Omental fat pad (tissue), 4 donors: ENCODE measurements at places on chromosomes 3 and 15.

GRCh38 chr3:185779461-185779860, 45.4 kb downstream of the IGF2BP2 start:
- no peak for DNase-seq

GRCh38 chr3:186915806-186916796, 14.2 kb upstream of the ST6GAL1 start:
- no peak for DNase-seq

DNA sequence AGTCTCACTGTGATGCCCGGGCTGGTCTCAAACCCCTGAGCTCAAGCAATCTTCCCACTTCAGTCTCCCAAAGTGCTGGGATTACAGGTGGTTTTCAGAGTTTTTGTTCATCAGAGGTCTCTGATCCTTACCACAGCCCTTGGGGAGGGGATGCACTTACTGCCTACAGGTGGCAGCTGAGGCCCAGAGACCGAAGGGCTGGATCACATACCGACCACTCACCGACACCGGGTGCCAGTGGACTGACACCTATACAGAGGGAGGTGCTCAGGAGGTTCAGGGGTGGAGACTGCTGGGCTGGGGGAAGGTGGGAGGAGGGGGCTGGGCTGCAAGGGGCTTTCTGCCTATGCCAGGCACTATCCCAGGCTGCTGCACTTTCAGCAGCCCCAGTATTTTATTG, 19.5 kb downstream of the DUSP7 start:
- no peak for DNase-seq

GRCh38 chr3:15271785-15272381, 60.5 kb downstream of the SH3BP5 start:
- no peak for DNase-seq

- no peak for DNase-seq
These were observed 67.2 kb downstream of the CGNL1 start for GRCh38 chr15:57443486-57443885.

GRCh38 chr3:149128821-149129220, 617 bp upstream of the HPS3 start:
- no peak for DNase-seq

DNA sequence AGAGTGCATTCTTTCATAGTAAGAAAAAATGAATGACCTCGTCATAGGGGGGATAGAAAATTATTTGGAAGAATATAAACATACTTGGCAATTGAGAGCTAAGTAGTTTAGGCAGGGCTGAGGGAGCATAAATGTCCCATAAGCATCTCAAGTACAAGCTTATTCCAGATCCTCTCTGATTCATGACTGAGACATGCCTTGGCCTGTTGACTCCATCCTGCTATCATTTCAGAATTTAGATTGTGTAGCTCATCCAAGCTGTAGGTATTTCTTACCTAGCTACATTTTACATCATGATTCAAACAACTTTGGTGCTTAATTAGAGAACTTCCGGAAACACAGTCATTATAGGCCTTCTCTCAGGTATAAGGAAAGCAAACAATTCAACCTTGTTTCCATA, 12.3 kb downstream of the POGLUT1 start:
- no peak for DNase-seq

DNA sequence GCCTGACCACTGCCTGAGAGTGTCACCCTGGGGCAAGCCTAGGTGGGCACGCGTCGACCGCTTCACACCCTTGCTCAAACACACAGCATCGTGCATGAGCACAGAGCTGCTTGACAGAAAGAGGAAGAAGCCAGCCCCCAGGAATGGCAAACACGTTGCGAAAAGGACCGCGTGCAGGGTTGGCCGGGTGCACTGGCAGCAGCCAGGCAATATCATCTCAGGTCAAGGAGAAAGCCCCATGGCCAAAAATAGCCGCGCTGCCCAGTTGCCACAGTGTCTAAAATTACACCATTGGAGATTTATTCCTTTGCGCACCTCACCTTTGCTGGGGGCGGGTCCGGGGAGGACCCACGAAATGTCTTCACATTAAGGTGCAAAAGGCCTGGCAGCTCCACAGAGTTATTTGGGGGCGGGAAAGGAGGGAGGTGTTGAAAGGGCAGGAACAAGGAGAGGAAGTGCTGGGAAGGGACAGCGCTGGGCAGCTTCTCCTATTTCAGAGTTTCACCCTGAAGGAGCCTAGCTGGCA, 44.7 kb upstream of the NR2F2 start:
- no peak for DNase-seq

GRCh38 chr3:99425930-99426329, 212.5 kb upstream of the COL8A1 start:
- DNase-seq: no peak

- DNase-seq: no peak
These were observed 53.2 kb downstream of the TM4SF4 start for GRCh38 chr3:149527531-149528339.

- DNase-seq: no peak
These were observed 557.2 kb downstream of the NR2F2 start for GRCh38 chr15:96887730-96888129.

- no peak for DNase-seq
These were observed 7.2 kb upstream of the SCAMP5 start for GRCh38 chr15:74988007-74988800.

DNA sequence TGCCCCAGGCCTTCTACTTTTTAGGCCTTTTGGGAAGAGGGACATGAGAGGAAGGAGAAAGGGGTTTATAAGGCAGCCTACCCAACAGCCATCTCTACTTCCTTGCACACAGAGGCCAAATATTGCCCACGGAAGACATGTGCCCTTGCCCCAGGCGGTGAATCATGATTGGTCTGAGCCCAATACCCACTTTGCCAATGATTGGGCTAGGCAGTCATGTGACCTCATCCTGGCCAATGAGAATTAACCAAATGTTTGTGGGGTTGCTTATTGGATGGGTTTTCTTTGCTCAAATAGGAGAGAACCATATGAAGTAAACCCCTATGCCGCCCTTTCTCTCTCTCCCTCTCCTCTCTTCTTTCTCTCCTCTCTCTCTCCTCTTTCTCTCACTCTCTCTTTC, 42.2 kb upstream of the ATP1B3 start:
- DNase-seq: no peak

DNA sequence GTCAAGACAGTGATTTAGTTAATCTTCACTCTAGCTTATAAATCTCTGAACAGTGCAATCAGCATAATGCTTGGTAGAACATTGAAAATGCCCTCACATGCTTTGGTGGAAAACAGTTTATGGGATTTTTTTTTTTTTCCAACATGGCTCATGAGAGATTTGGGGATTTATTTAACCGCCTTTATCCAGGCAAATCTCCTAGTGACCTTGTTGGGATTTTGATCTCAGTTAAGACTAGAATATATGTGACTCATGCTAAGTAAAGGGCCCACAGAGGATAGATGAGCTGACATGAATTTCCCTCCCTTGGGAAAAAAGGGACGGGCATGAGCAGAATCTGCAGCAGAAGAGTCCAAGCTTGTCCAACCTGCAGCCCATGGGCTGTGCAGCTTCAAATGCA, 18.7 kb downstream of the LRTM1 start:
- DNase-seq: no peak

DNA sequence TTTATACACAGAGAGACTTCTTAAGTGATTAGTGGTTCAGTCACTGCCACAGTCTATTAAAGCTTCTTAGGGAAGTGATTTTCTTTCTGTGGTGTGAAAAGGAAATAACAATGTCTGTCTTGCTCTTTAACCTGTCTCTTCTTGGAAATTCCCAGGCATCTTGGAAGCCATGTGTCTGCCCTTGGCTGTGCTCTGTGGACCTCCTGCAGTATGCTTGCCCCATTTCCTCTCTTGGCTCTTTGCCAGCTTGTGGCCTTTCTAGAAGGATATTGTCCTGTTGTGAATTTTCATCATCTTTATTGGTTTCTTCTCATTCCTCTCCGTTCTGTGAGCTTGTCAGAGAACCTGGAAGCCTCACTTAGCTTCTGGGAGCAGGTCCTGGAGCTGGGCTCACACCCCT, 338.4 kb upstream of the C2CD4B start:
- DNase-seq: no peak

DNA sequence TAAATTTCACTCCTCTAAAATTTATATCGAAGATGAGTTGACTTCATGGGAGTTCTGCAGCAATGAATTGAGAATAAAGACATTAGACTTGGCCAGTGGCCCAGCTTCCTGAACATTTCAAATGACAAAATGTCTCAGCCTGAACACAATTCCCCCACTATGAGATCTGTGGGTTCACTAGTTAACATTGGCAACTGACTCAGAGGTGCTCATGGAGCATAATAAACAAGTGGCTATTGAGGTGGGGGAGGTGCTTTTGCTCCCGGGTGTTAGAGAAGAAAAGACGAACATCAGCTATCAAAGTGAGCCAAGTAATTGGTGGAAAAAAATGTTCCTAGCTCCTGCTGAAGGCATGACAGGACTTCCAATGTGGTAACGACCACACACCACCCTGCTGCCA, 6.3 kb downstream of the ATP13A4 start:
- DNase-seq: no peak

GRCh38 chr3:192482809-192483208, 244.5 kb downstream of the FGF12 start:
- DNase-seq: no peak

DNA sequence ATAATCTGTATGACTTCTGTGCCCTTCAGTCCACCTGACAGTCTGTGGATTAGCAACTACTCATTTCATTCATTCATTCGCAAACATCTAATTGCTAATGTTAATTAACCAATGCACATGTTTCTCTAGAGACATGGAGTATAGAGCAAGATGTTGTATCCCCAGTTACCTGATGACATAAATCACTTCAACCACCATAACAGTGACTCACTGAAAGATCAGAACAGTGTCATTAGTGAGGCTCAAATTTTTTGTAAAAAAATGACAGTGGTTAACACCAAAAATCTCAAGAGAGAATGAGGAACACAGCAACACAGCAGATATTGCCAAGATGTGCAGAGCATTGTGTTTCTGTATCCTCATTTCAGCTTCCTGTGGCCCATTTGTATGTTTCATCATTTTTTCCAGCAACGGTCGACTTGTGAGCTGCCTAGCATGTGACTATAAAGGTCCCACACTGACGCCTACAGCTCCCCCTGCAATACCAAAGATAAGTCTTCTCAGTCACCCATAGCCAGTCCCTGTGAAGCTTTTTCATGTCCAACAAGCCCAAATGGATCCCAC, 3.7 kb upstream of the PLD1 start:
- DNase-seq: no peak

- DNase-seq: no peak
These were observed 109.6 kb downstream of the FHIT start for GRCh38 chr3:61141697-61142096.

DNA sequence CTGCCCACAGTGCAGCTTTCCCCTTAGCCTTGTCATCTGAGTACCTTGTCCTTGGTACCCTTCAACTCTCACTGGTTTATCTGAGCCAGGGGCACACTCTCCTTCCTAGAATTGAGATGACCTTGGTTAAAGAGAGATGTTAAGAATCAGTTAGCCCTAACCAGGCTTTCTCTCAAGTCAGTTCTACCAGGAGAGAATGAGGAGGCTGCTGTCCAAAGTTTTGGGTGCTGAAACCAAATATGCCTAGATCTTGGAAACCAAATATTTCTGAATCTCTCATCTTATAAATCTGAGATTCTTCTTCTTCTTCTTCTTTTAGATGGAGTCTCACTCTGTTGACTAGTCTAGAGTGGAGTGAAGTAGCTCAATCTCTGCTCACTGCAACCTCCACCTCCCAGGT, 12.0 kb upstream of the CTXND1 start:
- DNase-seq: no peak

GRCh38 chr3:119380697-119381096, 82.7 kb downstream of the TMEM39A start:
- no peak for DNase-seq

DNA sequence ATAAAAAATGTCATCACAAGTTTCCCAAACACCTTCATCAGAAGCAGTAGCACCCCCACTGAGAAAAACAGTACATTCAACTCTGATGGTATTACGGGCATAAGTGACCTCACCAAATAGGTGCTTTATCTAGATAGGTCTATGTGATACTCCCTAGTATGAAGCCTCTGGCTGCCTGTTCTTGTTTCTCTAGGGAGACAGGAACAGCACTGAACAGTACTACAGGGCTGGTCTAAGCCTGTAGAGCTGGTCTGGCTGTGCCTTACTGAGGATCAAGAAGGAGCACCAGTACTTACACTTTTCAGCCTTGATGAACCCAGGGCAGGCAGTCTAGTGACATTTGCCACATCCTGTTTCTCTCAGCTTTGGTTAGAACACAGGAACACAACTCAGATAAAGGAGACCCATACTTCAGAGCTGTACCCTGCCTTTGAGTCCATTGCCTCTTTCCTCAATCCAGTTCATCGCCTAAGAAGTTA, 35.9 kb downstream of the OXNAD1 start:
- DNase-seq: no peak

- DNase-seq: no peak
These were observed 397.0 kb downstream of the EPHA3 start for GRCh38 chr3:89504432-89504831.

- no peak for DNase-seq
These were observed 36.6 kb downstream of the PSTPIP1 start for GRCh38 chr15:77031376-77032050.

- DNase-seq: no peak
These were observed 32.2 kb upstream of the FMN1 start for GRCh38 chr15:33226559-33227181.

GRCh38 chr15:48435321-48435720, 104.1 kb downstream of the DUT start:
- no peak for DNase-seq

GRCh38 chr3:160637086-160637485, 39.9 kb upstream of the ARL14 start:
- DNase-seq: no peak

DNA sequence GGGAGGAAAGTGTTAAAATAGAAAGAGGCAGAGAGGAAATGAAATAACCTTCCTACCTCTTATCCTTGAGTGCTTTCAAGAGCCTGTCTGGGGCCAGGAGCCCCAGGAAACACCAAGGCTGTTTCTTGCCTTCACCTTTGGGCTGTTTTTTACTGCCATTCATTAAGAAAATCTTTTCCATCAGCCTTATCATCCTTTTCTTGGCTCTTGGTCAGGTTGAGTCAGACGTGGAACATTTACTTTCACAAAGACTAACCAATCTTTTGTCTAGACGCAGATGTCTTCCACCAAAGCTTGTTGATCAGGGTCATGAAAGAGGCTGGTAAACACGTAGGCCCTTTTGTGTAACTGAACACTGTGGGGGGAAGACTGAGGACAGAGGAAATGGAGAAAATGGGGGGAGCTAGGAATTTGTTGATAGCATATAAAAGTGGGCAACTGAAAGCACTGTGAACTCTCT, 151.0 kb upstream of the THBS1 start:
- no peak for DNase-seq

- no peak for DNase-seq
These were observed 71.1 kb downstream of the DNAJB8 start for GRCh38 chr3:128395500-128396162.

- no peak for DNase-seq
These were observed 25.8 kb downstream of the OXNAD1 start for GRCh38 chr3:16290827-16291196.

- no peak for DNase-seq
These were observed 117.1 kb downstream of the MTHFS start for GRCh38 chr15:79779746-79780145.

- DNase-seq: no peak
These were observed 144.0 kb downstream of the GREM1 start for GRCh38 chr15:32861761-32862160.

GRCh38 chr3:8886546-8886945, 76.7 kb downstream of the RAD18 start:
- DNase-seq: no peak
